Bladder microvascular endothelial cell (primary cell): ENCODE measurements at places on chromosomes 7 and 10. TPM values are rescaled to one million over a fixed set of nuclear protein-coding genes. Genes with fewer than 3 reads are reported as not detected.

The SYT15 gene
- 0.32 and 0.44 TPM in 2 replicates for total RNA-seq

The CALHM1 gene
- not detected in 2 replicates for total RNA-seq

The LIPM gene
- not detected in 2 replicates for total RNA-seq

The AOC1 gene
- not detected in 2 replicates for total RNA-seq

The CCL26 gene
- total RNA-seq = not detected in 2 replicates
